ENCODE measurements at places on chromosomes 3 and 15. TPM values are rescaled to one million over a fixed set of nuclear protein-coding genes. Genes with fewer than 3 reads are reported as not detected.

Gene GNAT1
- not detected for polyA plus RNA-seq

Gene BRK1
- 137 TPM for polyA plus RNA-seq

- DNase-seq = no peak
Observed at GRCh38 chr3:52346623-52347530, 30.8 kb downstream of the DNAH1 start.

- DNase-seq = no peak
Observed at GRCh38 chr3:183159333-183159732, 3.2 kb downstream of the LAMP3 start.

GRCh38 chr3:160673188-160673587 lies 3.8 kb upstream of the ARL14 start:
- no peak for DNase-seq

DNA sequence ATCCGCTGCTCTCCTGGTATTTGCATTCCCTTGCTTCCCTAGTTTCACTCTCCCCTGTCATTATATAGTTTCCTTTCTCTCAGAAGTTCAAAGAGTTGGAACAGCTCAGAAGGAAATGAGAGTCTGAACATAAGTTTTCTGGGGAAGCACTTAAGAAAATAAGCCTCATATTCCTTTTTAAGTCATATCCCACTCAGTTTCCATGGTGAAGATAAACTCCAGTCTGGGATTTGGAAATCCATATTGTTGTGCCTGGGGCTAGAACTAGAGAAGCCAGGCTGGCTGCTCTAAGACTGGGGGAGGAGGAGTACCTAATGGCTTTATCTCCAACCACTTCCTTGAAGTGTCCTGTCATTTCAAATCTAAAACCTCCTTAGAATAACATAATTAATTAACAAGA lies 134.2 kb upstream of the ALCAM start:
- no peak for DNase-seq

Measured in HepG2 (cell line).